ENCODE measurements at places on chromosomes 2 and 18.

DNA sequence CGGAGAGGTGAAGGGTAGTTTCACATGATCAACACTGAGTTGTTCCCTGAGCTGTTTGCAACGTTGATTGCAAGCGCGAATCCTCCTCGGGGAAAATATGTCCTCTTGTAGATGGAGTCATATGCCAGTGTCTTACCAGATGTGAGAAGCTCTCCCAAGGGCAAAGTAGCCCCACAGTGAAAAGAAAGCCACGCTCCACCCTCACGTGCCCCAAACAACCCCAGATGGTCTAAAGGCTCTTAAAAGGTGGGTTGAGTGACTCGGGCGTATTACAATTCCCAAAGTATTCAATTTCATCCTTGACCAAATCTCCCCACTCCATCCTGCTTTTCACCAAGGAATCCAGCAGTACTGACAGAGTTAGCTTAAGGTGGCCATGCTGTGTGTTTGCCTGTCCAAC is 332.1 kb upstream of the SOX11 start:
- DNase-seq = no peak

DNA sequence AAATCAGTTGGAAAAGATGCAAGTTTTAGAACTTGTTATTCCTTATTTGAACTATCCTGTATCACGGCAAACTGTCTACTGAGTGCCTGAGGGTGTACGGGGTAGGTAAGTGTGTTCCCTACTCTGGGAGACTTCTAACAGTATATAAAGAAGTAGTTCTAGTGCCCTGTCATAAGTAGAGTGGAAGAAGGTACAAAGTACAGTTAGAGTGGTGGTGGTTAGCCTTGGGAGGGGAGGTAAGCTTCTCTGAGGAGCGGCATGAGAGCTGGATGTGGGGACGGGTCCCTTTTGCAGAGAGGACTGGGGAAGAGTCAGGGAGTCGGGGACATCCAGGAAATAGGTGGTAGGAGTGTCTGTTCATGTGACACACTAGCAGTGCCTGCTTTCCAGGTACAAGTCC is 48.5 kb downstream of the DGKD start:
- DNase-seq = no peak

DNA sequence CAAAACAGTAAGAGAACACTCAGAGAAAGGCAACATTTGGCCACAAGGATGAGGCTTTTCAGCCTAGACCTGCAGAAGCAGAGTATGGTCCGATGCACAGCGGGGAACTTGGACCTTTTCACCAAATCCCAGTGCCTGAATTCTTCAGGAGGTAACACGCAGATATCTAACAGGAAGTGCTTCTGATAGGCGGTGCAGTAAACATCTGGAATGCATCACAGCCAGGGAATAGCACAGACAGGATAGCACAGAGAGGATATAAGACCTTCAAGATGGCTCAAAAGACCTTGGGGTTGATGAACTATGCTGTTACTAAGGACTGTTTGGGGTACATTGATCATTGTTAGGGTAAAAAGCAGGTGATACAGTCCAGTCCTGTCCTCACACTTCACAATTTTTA is 1.7 kb downstream of the TMEM127 start:
- DNase-seq = no peak

DNA sequence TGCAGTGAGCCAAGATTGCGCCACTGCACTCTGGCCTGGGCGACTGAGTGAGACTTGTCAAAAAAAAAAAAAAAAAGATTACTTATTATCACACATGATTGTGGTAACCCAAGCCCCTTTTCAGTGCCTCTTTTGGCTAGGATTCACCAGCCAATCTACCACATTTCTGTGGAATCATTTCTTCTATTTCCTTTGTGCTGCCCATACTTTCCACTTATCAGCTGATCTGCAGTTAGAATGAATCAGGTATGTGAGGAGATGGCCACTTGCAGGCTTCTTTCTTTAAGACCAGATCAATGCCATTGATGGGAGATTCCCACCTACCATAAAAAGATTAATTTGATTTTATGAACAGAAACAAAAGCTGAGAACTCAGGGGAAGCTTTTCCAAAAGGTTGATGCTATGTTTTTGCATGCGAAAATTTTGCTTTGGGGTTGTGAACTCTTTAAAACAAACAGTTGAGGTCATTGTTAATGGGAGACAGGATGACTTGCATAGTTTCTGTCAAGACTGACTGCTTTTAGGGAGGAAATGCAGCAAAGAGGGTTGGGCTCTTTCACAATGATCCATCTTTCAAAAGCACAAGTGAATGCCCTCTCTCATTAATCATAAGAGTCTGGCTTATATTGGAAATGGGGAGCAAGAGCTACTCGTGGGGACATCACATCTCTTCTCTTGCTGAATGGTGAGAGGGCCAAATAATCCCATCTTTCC is 66.9 kb upstream of the CYP26B1 start:
- no peak for DNase-seq

DNA sequence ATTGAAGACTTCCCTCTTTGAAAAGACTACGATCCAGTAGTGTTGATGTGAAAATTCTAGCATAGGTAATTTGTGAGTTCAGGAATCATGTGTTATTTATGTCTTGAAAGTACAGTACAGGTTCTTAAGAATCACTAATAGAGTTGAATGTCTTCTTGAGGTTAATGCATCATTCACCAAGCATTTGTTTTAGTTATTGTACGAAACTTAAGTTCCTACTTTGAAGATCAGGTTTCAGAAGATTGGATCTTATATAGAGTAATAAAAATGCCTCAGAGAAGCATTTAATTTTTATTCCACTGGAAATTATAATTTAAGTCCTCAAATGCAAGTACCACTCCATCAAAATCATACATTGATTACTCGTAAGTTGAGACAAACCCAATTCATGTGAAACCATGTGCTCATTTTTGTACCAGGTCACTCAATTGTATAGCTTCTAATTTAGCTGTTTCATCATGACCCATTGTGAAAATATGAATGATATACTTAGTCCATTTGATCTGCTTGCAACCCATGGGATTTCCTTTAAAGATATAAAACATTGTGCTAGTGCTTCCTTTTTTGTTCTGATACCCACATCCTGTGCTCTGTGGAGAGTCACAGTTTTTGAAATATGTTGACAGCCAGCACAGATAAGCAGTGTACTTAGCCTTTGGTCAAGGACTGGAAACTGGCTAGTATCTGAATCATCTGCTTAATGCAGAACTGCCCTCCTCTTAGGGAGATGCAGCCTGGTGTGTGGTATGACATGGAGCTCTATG is 22.5 kb upstream of the RAB27B start:
- no peak for DNase-seq

Measured in head of caudate nucleus (tissue), 42 donors.